NCI-H1048 (cell line): ENCODE measurements at places on chromosomes 1 and 21.

DNA sequence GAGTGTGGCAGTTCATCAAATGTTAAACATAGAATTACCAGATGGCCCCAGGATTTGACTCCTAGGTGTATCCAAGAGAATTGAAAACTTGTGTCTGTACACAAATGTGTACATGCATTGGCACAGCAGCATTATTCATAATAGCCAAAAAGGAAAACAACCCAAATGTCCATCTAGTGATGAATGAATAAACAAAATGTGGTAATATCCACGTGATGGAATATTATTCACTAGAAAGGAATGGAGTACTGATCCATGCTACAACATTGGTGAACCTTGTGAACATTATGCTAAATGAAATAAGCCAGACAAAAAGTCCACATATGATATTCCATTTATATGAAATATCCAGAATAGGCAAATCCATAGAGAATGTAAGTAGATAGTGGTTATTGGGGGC lies 77.7 kb downstream of the RAVER2 start:
- no peak for DNase-seq

GRCh38 chr1:193303849-193304248 lies 117.4 kb upstream of the B3GALT2 start:
- no peak for DNase-seq

GRCh38 chr1:18344755-18345154 lies 136.0 kb upstream of the KLHDC7A start:
- DNase-seq: no peak

- no peak for DNase-seq
Observed at GRCh38 chr1:3731583-3732433, 20.4 kb upstream of the CCDC27 start.

DNA sequence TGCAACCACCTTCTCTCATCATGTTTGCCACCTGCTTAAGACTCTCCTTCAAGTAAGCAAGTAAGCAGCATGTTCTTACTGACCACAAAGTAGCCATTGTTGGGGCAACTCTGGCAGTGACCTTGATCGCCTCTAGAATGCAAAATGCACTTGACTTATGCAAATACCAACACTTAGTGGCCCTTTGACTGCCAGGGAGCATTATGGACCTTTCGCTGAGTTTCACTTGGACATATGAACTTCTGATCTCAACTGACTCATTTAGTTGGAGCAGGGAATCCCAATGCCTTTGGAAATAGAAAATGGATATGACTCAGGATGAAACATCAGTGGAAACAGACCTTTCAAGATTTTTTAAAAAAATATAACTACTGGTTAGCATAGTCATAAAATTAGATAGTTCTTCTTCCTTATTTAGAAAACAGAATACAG lies 6.1 kb upstream of the PLA2G5 start:
- DNase-seq: no peak

GRCh38 chr1:109929170-109929569 lies 18.5 kb downstream of the CSF1 start:
- DNase-seq: no peak

GRCh38 chr1:8905582-8906191 lies 27.2 kb upstream of the ENO1 start:
- DNase-seq: no peak

- no peak for DNase-seq
Observed at GRCh38 chr1:30186586-30186985, 536.8 kb downstream of the MATN1 start.

DNA sequence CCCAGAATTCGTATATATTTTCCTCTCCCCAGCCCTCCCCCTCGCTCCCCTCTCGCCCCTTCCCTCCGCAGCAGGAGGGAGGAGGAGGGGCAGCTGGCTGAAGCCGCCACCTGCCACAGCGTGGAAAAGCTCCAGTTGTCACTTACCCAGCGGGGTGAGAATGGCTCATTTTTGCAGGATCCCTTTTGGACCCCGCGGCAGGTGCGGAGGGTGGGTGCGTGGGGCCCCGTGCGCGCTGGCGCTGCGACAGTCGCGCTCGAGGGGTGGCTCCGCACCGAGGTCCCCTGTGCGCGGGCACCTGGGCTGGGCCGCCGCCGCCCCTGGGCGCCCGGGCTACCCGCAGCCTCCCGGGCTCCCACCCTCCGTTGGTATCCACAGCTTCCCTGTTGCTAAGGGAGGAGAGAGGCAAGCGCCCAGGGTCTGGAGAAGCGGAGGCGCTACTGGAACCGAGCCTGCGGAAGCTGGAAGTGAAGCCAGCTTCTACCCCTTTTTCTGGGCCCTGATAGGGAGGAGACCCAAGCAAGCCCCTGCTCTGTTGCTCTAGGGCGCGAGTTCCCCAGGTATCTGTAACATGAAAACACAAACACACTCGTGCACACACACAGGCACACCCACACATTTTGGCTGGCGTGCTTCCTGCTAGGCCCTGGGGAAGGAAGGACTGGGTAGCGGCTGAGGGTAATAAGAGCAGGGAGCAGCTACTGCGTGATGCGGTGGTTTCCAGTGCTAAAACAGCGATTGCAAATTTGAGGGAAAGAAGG lies at the start of gene ERICH3:
TSS of gene ERICH3 (minus strand) at position 442 of the 761 bp plus-strand sequence. CDS start at position 169, 273 bp downstream.
- no peak for DNase-seq

GRCh38 chr1:84385347-84385746 lies 12.9 kb upstream of the DNASE2B start:
- DNase-seq: no peak

- DNase-seq: no peak
Observed at GRCh38 chr1:228702433-228702832, 32.8 kb upstream of the RHOU start.

GRCh38 chr1:116451702-116452101 lies 78.7 kb downstream of the ATP1A1 start:
- DNase-seq: no peak

GRCh38 chr1:212368073-212368484 lies 46.6 kb downstream of the PACC1 start:
- DNase-seq: peak; percentile 62

- no peak for DNase-seq
Observed at GRCh38 chr1:161885003-161885402, 118.9 kb downstream of the ATF6 start.

DNA sequence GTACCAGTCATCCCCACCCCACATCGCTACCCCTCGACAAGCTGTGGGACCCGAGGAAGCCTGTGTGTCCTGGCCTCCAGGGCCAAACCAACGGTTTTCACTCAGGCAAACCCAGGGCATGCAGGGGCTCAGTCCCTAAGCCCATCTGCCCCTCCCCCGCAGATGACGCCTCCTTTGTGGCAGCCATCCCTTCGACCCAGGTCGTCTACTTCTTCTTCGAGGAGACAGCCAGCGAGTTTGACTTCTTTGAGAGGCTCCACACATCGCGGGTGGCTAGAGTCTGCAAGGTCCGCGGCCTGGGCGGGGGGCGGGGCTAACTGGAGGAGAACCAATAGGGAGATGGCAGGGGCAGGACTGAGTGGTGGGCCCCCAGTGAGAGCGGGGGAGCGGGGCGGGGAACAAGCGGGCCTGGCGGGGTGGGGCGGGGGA lies 7.4 kb downstream of the SEMA4A start:
- DNase-seq: no peak

DNA sequence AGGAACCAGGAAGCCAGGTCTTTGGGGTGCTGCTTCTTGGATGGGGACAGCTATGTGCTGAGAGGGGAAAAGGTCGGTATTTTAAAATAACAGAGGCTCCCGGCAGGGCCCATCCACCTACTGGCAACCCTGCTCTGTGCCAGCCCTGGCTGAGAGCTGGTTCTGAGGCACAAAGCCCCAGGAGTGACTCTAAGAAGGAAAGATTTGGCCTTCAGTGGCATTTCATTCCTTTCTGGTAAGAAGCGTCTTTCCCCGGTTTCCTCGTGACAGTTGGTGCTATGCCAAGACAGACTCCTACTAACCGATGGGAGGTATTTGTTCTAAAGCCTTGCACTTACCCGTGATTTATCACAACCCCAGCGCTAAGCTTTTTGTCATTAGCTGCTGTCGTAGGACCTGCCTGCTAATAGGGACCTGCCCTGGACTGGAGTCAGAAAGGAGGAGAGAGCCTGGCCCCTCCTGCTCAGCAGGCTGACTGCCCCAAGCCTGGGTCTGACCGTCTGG lies 123.1 kb upstream of the ADAR start:
- no peak for DNase-seq

- DNase-seq: no peak
Observed at GRCh38 chr1:71294178-71294577, 213.3 kb upstream of the ZRANB2 start.

DNA sequence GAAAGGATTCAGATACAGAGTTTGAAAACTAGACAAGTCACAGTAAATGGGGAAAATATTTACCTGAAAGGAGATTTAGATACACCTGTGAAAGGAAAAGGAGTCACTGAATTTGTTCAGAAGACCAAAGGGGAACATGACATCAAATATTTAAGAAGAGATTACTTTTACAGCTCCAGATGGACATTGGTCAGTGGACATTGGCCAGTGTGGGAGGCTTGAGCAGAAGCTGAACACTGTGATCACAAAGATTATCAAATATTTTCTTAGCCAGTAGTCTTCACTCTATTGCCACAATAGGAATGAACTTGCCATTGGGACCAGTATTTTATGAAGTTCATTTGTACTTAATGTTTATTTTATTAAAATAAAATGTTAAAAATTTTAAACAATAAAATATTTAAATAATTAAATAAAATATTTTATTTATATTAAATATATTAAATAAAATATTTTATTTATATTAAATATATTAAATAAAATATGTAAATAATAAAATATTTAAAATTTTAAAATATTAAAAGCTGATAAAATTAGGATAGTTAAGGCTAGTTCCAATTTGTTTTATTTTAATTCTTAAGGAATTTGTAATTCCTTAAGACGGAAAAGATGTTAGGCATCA lies 94.3 kb downstream of the CCDC30 start:
- no peak for DNase-seq

DNA sequence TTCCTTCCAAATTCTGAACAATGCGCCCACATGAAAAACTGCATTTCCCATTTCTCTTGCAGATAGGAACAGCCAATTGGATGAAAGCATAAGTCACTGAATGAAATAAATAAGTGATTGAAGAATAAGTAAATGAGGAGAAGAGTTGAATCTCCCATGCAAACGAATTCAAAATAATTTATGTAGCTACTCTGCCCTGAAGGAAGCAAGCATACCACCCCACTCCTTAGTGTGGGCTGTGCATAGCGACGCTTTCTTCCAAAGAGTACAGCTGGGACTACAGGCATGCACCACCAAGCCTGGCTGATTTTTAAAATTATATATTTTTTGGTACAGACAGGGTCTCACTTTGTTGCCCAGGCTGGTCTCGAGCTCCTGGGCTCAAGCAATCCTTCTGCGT lies 16.5 kb upstream of the RIMKLA start:
- no peak for DNase-seq

DNA sequence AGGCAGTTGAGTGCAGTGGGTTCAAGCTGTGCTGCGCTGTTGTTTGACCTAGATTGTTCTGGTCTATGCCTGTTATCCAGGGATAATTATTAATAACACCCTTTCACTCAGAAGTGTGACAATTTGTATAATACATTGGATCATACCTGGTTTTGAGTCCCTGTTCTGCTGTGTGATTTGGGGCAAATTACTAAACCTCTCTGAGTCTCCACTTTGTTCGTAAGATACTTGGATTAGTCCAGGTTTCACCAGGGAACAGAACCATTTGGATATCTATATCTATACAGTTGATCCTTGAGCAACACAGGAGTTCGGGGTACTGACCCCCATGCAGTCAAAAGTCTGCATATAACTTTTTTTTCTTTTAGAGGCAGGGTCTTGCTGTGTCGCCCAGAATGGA lies 2.3 kb downstream of the NENF start:
- DNase-seq: no peak

GRCh38 chr1:41612953-41613352 lies 128.5 kb upstream of the EDN2 start:
- DNase-seq: no peak

- no peak for DNase-seq
Observed at GRCh38 chr1:13492711-13493110, 21.1 kb downstream of the LRRC38 start.

GRCh38 chr1:84174051-84174556 lies 30.0 kb downstream of the PRKACB start:
- no peak for DNase-seq

DNA sequence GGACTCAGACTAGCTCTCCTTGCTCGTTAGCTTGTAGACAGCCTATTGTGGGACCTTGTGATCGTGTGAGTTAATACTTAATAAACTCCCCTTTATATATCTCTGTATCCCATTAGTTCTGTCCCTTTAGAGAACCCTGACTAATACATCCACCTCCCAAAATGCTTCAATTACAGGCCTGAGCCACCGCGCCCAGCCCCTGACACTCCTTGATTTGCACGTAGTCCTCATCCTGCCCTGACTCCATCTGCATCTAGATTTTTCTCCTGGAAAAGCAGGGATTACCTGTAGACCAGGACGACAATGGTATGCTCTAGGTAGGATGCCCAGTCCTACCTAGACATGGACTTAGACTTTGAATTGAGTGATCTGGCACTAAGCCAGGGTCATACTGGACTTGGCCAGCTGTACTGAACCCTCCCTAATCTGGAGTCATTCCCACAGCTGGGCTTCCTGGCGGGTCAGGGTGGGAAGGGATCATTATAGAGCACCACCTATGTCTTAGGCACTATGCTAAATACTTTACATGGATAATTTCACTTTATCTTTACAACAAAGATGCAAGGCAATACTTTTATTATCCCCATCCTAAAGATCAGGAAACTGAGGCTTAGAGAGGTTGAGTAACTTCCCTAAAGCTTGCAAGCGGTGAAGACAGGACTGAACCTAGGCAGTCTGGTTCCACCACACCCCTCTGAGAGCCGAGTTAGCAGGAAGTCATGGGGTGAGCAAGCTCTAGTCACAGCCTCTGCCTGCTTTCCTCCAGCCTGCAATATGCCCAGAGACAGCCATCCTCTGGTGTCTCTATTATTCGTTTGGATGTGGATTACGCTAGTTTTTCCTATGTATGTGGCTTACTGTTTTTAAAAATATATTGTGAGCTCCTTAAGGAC lies 89.4 kb downstream of the DTL start:
- no peak for DNase-seq

- DNase-seq: no peak
Observed at GRCh38 chr1:231274119-231274825, 33.3 kb downstream of the GNPAT start.

DNA sequence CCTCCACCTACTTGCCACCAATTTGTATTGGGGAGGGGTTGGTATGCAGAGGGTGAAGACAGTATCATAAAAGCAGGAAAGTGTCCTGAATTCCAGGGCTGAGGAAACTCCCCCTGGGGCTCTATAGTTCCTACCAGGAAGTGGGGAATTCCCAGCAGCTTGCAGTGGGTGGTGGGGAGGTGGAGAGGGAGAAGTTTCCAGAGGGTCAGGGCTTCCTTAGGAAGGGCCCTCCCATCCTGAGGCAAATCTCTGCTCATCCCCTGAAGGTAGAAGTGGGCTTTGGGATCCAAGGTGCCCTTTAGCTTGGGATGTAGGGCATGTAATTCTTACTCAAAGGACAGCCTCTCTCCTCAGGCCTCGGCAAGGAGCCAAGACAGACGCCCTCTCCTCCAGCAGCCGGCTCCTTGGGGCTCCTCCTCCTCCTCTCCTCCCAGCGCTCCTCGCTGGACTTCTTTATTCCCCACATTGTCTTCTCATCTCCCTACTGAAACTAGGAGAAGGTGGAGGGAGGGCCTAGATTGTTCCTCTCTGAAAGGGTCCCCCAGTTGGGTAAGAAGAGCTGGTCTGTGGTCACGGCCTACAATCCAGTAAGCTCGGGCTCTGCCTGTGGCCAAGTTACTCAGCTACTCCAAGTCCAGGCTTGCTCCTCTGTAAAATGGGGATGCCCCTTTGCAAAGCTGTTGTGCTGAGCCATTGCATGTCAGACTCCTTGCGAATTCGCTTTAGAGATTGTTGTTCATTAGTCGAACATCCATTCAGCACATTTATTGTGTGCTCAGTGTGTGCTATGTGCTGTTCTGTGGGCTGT lies 17.9 kb upstream of the CSF1 start:
- no peak for DNase-seq
